ENCODE measurements at places on chromosomes 16 and 17.
A peak's percentile ranks its signal among the peaks of the same experiment; 100 is the strongest.

DNA sequence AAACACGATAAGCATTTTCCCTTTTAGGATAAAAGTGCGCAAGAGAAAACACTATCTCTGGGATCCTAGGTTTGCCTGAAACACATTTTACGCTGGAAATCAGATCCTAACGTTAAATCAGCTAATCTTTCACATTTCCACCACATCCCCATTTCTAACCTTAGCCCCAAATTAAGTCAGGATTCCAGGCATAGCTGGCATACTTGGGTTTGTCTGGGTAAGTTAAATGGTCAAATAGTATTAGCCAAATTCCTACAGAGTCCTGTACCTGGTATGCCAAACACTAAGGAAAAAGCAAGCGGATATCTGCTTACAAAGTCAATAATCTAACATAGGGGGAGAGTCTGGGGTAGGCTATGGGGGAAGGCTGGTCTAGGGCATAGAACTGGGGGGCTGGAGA is 557.4 kb upstream of the ZFHX3 start:
- no peak for DNase-seq

- no peak for DNase-seq
Measured at GRCh38 chr16:73713251-73713650, 583.4 kb upstream of the PSMD7 start.

GRCh38 chr17:7138800-7139381 is 24.3 kb upstream of the ASGR2 start:
- no peak for DNase-seq

- DNase-seq: no peak
Measured at GRCh38 chr17:81838753-81839255, 4.0 kb upstream of the PPP1R27 start.

- DNase-seq: no peak
Measured at GRCh38 chr17:7383742-7384488, 3.0 kb downstream of the TNK1 start.

- no peak for DNase-seq
Measured at GRCh38 chr17:64398320-64398719, 7.7 kb upstream of the PECAM1 start.

DNA sequence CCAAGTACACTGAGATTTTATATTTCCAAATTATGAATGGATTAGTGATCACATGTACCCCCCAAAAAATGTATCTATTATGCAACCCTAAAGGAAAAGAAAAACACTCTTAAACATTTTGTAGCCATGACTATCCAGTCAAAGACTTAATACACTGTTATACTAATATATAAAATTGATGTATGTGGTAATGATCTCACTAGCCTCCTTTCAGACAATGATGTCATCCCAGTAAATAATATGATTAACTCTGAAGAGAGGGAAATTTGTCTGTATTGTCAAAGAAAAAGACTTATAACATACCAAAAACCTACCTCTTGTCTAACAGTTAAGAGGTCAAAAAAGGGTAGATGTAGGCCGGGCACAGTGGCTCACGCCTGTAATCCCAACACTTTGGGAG is 80.7 kb downstream of the USP32 start:
- DNase-seq: no peak

GRCh38 chr17:80892019-80892855 is 99.4 kb upstream of the CHMP6 start:
- peak; percentile 93 for DNase-seq

- no peak for DNase-seq
Measured at GRCh38 chr16:73093146-73094144, 45.5 kb upstream of the ZFHX3 start.

DNA sequence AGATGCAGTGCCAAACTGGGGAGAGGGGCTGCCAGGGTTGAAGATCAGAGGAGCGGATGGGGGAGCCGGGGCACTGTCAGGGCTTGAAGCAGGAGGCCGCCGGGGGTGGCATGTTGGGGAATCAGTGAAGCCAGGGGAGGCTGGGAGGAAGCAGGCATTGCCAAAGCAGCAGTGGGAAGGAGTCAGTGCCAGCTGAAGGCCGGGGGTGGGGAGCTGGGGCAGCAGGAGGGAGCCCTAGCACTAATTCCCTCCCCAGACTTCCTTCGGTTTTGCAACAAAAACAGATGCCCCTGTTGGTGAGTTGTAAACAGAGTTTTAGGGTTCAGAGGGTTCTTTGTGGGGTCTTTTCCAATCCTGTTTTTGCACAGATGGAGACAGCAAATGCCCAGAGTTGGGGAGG is 10.9 kb upstream of the TAC4 start:
- no peak for DNase-seq

GRCh38 chr16:89201439-89202377 is 1.4 kb upstream of the SLC22A31 start:
- peak; percentile 93 for DNase-seq

GRCh38 chr17:61065263-61065773 is 334.3 kb upstream of the TBX2 start:
- DNase-seq: no peak

Measured in RWPE1 (cell line).